HEK293T (cell line): ENCODE measurements at places on chromosomes 6 and 20.

DNA sequence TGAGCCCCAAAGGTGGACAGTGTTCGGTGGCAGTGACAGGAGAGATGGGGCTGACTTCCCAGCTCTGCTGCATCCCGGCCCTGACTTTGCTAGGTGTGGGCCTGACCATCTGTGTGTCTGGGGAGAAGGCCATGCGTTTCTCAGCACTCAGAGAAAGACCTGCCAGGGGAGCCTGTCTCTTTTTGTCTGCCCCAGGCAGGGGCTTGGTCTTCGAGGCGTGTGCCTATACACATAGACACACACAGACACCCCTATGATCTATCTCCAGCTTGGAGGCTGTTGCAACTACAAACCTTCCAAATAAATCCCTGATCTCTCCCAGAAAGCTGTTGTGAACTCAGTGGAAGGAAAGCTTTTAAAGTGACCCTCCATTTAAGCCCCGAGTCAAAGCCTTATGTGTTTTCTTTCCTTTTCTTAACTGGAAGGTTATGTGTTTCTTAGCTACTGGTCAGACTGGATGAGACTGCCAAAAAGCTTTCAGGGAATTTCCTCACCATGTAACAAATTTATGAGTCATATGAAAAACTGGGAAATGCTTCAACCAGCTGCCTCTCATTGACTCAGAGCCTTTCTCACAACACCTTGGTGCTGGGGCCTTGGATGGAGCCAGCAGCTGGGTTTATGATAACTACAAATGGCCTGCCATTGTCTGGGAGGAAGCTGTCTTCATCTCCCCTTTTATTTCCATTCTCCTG, 102.6 kb downstream of the CDC5L start:
- no peak for DNase-seq

- no peak for DNase-seq
Observed at GRCh38 chr20:48171071-48171470, 385.8 kb upstream of the SULF2 start.

GRCh38 chr6:167127785-167128531, 5.1 kb downstream of the CCR6 start:
- DNase-seq = no peak

GRCh38 chr6:89853068-89853467, 23.4 kb downstream of the CASP8AP2 start:
- DNase-seq = no peak

- DNase-seq = peak; percentile 43
Observed at GRCh38 chr6:52087498-52087999, at the start of gene PKHD1. Gene PKHD1 (minus strand): TSS chr6:52087613. CDS start chr6:52084933, 2,680 bp downstream.

DNA sequence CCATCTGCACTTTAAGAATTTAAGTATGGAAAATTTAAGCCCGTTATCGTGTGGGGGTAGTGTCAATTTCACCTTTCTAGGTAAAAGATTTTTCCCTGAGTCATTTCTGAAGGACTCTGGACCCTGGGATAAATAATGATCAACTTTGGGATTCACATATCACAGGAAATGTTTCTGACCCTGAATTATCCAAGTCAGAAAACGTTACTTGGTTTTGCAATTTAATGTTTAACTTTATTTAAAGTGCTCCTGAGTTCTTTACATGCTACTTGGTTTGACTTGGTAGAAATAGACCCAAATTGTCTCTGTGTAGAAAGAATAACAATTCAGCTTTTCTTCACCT, 1.5 kb upstream of the SLC17A3 start:
- no peak for DNase-seq

- no peak for DNase-seq
Observed at GRCh38 chr6:168380956-168381605, 59.9 kb upstream of the SMOC2 start.

- DNase-seq = no peak
Observed at GRCh38 chr20:50569864-50570836, 60.0 kb downstream of the PTPN1 start.
